ENCODE measurements at places on chromosomes 1 and 21.

DNA sequence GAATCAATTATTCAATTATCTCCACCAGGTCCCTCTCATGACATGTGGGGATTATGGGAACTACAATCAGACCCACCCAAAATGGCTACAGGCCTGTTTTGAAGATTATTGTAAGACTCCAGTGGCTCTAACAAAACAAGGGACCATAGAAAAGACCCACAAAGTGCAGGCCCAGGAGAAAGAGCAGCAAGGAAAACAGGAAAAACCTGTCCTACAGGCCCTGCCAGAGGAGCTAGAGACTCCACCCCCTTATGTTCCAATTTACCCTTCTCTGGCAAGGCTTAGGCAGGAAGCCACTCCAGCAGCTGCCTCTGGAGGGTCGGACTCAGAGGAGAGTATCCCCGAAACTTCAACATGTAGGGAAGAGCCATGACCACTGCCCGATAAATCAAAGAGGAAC is 96.5 kb downstream of the LIPI start:
- no peak for DNase-seq

GRCh38 chr21:36097427-36098181 is 27.8 kb downstream of the CBR1 start:
- DNase-seq = no peak

- no peak for DNase-seq
Measured at GRCh38 chr1:33118274-33118673, 37.3 kb downstream of the AZIN2 start.

DNA sequence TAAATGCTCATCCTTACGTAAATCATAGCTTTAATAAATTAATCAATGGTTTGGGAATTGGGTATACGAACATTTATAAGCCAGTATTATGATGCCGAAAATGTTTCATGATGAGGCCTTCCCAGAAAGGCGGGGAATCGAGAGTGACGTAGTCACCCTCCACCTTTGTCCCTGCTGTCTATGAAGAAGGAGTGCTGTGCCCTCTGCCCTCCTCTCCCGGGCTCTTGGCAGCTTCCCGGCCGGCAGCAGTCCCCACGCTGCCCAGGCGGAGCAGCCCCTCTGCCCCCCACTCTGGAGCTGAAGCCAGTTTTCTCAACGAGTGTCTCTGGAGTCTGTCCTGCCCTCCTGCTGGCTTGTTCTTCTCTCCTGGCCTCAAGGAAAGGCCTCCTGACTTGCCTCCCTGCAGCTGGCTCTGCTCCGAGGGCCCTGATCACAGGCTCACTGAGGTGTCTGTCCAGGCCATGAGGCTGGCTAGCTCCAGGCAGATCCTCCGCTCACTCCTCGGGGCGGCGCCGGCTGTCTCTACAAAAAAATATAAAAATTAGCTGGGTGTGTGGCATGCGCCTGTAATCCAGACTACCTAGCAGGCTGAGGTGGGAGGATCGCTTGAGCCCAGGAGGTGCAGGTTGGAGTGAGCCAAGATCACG is 150.7 kb upstream of the COL6A1 start:
- no peak for DNase-seq

- DNase-seq = no peak
Measured at GRCh38 chr1:55316502-55316901, 101.3 kb upstream of the USP24 start.

GRCh38 chr1:35971601-35972000 is 40.7 kb downstream of the AGO3 start:
- no peak for DNase-seq

DNA sequence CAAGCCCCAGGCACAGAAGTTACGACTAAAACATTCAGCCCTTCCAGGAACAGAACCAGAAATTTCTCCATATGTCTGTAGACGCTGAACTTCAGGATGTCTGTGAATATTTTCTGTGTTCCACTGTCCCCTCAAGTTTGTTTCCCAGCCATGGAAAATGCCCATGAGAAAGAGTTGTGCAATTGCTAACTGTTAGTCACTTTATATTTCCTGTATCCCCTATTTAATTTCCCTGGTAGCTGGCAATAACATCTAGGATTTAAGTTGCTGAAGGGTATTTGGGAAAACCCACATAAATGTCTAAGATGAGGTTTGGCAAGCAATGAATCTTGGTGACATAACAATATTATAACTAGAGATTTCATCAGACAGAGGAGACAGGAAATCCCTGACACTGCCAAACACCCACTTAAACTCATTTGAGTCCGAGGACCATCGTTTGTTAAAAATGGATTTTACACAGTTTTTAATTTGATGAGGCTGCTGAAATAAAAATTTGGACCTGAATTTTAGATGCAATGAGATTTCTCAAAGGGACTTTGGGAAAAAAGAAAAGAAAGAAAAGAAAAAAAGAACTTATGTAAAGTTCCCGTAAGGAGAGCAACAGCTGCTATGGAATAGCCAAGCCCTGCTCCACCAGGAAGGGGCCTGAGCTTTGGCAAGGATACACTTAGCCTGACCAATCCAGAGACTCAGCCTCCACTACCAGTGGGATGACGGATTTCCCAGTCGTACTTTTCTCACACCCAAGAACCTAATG is 21.8 kb upstream of the ERRFI1 start:
- peak; percentile 85 for DNase-seq

DNA sequence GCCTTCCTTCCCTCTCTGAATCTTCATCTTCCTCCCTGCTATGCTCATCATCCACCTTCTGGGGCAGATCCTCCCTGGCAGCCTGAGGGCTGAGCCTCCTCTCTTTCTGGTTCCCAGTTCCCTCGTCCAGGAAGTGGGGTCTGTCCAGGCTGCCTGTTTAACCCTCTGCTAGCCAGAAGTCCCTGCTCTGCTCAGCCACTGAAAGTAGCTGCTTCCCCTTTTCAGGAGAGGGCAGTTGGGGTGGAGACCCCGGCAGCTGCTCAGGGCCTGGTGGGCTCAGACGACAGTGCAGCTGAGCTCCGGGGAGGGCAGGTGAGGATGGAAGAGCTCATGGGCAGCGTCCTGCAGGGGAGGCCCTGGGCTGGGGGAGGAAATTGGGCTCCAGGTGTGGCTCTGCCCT is 43.1 kb upstream of the ETV3 start:
- no peak for DNase-seq

GRCh38 chr1:178417858-178418257 is 78.9 kb downstream of the CLEC20A start:
- peak; percentile 44 for DNase-seq

- no peak for DNase-seq
Measured at GRCh38 chr1:217687511-217687910, 56.4 kb downstream of the SPATA17 start.

DNA sequence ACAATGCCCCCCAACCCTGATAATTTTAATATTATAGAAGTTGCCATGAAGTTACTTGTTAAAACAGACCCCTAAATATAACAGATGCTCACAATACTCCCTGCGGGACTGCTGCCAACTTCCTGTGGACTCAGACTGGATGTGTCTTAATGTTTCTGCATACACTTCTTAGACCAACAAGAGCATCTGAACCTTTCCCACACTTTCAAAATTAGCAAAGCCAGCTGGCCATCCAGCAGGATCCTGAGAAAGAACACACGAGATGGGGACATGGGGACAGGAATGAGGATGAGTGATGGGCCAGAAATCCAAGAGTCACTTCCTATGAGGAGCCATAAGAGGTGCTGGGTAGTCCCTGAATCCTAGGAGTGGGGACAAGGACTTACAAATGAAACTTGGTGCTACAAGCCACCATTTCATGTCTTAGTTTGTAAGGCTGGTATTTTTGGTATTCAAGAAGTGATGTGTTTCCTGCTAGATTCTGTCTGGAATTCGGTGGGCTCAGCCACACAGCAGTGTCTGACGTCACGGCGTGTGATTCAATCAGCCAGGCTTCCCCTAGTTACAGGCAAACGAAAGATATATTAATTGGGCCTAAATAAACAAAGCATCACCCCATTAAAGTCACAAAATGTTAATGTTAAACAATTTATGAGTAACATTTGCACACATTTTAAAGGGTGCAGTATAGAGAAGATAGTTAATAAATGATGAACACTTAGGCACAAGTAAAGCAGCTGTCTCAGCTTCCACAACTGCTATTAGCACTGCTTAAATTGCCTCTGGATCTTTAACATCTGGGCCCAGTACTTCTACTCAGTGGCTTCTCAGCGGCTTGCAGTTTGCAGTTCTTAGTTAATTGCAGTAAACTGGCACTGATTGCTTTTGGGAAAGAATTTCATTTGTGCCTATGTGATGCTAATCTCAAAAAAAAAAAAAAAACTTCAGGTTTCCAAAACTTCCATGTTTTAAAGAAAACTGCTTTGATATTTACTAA is 41.2 kb upstream of the RGS8 start:
- DNase-seq = no peak

GRCh38 chr1:61486783-61487536 is 238.0 kb downstream of the TM2D1 start:
- no peak for DNase-seq

DNA sequence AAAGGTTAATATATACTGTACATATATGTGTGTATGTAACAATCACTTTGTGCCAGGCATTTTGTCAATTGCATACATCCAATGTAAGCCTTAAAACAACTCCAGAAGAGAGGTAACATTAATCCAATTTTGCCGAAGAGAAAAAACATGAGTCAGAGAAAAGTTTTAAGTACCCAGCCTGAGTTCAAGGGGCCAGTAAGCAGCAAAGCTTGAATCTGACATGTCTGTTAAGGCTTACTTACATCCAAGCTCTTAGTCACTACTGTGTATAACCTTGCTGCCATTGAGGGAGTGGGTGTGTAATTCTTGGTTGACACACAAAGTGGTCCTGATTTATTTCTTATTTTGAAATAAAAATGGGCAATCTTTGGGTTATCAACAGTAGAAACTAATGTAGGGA is 360.4 kb upstream of the LYPLAL1 start:
- DNase-seq = no peak

GRCh38 chr21:31479222-31479621 is 135.2 kb upstream of the TIAM1 start:
- DNase-seq = no peak

- DNase-seq = no peak
Measured at GRCh38 chr1:192984080-192984479, 75.1 kb downstream of the UCHL5 start.

- DNase-seq = no peak
Measured at GRCh38 chr1:247370786-247371732, 39.4 kb upstream of the ZNF496 start.

DNA sequence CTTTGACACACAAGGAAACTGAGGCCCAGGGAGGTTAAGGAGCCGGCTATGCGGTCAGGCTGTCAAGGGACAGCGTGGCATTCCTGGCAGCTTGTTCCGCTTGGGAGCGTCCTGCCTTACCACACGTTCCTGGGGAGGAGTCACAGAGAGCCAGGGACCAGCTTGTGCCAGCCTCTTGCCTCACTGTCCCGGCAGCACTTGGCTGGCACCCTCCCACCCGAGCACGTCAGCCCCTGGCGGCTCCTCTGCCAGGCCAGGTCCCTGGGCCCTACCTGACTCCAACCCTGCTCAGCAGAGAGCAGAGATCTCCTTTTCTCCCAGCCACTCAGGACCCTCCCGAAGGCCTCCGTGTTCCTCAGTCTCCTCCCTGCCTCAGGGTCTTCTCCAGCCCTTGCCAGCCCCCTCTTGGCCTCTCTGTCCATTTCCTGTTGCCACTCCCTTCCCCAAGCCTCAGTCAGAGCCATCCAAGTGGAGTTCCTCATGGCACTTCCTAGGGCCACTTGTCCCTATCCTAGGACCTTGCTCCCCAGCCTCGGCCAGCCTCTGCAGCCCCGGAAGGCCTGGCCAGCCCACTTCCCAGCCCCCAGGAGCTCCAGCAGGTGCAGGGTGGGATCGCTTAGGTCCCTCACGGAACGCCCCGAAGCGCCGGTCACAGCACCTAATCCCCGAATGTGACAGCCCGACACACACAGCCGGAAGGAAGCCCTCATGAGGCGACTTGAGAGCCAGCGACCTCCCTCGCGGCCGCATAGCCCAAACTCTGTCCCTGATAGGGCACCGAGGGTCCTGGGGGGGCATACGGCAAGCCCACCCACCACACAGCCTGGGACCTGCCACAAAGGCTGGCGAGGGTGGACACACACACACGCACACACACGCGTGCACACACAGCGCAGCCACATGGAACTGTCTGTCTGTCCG is 130.3 kb downstream of the CASZ1 start:
- no peak for DNase-seq

- no peak for DNase-seq
Measured at GRCh38 chr1:8136766-8137165, 110.7 kb upstream of the ERRFI1 start.

- DNase-seq = no peak
Measured at GRCh38 chr1:53210352-53210751, 10.1 kb downstream of the CZIB start.

- DNase-seq = no peak
Measured at GRCh38 chr21:41491412-41491811, 16.5 kb downstream of the TMPRSS2 start.

DNA sequence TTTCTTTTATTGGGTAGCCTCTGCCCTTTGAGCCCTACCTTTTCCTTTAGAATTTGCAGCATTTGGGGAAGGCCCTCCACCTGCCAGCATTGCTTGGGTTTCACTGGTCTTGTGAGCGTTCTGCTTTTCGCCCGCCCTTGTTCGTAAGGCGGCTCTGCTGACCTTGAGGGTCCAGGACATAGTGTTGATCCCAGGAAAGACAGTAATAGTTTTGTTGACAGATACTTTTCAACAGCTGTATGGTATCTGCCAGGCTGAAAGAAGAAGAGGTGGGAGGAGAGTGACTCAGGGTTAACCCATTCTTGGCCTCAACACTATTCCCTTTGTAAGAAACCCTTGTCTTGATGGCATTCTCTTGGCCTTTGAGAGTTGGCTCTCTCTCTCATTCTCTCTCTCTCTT is 113.4 kb upstream of the SPAG17 start:
- no peak for DNase-seq

DNA sequence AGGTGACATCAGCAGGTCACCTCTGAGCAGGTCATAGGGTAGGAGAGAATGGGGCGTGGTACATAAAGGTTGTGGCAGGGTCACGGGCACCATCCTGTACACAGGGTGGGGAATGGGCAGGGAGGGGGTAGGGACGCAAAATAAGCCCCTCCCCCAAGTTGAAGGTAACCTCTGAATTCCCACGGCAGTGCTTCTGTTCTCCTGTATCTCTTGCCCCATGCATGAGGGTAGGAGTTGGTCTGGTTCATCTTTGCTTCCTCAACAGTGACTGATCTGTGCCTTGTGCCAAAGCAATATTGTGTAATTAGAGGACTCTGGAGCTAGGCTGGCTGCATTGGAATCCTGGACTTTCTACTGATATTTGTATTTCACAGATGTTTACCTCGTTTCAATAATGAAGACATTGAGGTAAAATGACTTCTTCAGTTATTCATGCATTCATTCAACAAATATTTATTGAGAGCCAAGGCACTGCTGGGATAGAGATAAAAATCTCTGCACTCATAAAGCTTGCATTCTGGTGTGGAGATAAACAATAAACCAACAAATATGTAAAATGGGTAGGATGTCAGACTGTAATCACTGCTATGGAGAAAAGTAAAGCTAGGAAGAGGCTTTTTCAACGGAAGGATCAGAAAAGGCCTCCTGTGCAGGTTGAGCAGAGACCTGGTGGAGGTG is 18.4 kb upstream of the GFI1 start:
- DNase-seq = no peak

DNA sequence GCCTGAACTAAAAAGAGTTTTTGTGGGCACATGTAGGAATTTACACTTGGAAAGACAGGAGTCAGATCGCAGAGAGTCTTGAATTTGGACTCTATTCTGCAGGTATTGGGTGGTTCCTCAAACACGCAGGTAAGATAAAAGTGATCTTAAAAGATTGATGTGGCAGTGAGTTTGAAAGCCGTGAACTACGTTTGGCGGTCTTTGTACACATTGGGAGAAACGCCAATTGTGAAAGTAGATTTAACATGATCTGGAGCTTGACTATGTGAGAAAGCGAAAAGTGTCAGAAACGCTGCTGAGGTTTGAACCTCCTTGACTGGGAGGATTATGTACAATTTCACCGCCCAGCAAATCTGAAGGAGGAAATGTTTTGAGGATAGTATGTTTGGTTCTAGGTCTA is 1.5 kb upstream of the PPP2R5A start:
- DNase-seq = no peak

All from A549 (cell line).